ENCODE measurements at places on chromosomes 11 and 22. TPM values are rescaled to one million over a fixed set of nuclear protein-coding genes. Genes with fewer than 3 reads are reported as not detected.

Gene EHF
- 13.6 TPM for polyA plus RNA-seq

Gene CPT1B
- polyA plus RNA-seq = 14.4 TPM

Gene WNT11
- 58.5 TPM for polyA plus RNA-seq

DNA sequence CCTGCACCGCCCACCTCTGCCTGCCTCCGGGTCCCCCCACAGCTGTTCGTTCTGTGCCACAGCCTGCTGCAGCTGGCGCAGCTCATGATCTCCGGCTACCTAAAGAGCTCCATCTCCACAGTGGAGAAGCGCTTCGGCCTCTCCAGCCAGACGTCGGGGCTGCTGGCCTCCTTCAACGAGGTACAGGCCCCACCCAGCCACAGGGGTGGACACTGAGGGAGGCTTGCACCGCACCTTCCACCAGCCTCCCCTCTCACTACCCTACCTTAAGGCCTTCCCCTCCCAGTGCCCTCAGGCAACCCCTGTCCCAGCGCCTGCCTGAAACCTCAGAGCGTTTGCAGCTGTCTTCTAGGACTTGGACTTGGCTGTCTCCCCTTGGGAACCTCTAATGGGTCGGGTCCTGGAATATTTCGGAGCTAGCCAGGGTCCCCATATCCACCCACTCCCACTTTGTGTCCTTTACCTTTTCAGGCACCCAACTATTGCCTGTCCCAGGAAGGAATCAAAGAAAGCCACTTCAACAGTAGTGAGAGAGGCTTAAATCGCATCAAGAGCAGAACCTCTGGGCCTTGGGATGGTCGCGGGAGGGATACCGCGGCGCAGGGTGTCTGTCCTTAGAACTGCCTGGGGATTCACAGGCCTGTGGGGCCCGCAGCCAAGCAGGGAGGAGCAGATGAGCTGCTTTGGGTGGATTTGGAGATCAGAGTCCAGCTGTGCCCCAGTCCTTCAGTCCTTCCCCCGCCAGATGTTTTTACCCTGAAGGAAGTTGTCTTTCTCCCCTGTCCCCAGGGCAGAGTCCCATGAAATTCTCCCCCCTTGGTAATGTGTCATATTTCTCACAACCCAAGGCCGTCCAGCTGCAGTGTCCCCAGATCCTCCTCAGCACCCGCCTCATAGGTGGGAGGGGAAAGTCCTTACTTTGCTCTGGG lies 13.3 kb downstream of the SLCO2B1 start:
- no peak for DNase-seq

Gene SNX19
- polyA plus RNA-seq = 40.5 TPM

Gene SLC22A9
- 0.09 TPM for polyA plus RNA-seq

Gene NRIP3
- polyA plus RNA-seq = 2.4 TPM

Gene SMTNL1
- 0.22 TPM for polyA plus RNA-seq
